Immature natural killer cell (primary cell): ENCODE measurements at places on chromosomes 5 and 9.
A peak's percentile ranks its signal among the peaks of the same experiment; 100 is the strongest.

DNA sequence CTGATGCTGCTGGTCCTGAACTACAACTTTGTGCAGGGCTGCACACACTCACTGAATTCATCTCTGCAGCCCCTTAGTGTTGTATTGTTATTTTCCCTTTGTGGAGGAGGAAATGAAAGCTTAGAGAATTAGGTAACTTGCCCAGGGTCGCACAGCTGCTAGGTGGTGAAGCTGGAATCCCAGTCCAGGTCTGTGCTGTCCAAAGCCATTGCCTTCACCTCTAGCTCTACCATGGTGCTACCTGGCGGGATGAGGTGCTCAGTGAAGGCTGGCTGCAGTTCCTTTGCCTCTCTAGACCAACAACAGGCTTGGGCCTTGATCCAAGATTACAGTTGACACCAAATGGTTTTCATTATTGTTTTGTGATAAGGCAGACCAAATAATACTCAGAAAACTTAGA is 177.8 kb upstream of the PITX1 start:
- DNase-seq, result no peak

DNA sequence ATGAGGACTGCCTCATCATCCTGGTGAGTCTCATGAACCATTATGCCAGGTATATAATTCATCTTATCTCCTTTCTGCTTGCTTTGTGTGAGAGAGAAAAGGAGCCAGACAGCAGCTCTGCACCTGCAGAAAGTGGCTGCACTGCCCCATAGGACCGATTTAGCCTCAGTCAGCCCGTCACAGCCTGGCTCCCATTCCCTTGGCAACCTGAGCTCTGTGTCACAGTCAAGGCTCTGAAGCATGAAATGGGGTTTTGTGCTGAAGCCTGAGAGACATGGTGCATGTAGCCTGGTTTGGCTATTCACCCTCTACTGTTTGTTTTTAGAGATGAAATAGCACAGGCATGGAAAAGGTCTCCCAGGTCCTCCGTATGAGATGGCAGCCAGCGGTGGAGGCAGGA is 198.3 kb downstream of the KCTD16 start:
- no peak for DNase-seq

DNA sequence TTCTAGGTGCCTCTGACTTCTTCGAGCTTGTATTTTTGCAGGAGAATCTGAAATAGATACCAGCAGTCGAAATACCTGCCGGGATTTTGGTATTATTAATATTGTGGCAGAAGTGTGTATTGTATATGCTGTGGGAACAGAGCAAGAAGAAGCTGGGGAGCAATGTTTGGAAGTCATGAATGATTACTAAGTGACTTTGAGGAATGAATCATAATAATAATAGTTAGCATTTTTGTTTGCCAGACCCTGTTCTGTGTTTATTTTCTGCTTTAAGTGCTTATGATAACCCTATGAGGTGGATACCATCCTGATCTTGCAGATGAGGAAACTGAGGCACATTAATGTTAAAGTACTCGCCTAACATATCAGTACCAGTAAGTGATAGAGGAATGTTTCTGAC is 32.4 kb downstream of the RAB24 start:
- DNase-seq, result no peak

DNA sequence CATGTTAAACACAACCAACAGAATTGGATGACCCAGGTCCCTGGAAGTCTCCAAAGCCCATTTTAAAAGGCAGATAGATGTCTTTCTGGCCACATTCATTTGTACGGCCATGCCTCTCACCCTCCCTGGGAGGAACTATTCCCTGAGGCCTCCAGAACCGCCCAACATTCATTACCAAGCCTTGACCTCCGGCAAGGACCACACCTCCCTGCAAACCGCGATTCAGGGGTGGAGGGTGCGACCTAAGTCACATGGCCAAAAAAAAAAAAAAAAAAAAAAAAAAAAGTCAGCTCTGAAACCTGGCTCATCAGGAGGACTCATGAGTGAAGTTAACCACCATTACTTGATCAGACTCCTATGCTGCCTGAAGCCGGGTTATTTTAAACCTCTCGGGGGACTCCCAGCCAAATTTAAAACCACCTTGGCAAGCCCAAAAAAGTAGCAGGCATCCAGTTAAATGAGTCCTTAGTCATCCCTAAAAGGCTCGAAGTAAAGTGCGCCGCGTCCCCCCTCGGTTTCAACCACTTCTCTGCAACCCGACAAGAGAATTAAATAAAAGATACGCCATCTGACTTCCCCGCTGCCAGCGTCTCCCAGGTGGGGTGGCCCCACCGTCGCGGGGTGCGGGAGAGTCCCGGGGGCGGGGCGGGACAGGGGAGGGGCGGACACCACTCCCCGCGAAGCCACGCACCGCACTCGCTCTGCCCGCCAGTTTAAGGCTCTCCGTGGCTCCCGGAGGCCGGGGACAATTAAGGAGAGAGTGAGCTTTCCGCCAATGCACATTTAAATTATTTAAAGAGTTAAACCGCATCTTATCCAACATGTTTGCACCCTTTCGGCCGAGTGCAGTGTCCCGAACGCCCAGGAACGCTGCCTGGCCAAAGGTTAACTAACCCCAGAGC is 2.3 kb downstream of the KLF9 start:
- peak; percentile 61 for DNase-seq

- DNase-seq, result no peak
These were observed 1.3 kb downstream of the SLC1A1 start for GRCh38 chr9:4491626-4491975.

DNA sequence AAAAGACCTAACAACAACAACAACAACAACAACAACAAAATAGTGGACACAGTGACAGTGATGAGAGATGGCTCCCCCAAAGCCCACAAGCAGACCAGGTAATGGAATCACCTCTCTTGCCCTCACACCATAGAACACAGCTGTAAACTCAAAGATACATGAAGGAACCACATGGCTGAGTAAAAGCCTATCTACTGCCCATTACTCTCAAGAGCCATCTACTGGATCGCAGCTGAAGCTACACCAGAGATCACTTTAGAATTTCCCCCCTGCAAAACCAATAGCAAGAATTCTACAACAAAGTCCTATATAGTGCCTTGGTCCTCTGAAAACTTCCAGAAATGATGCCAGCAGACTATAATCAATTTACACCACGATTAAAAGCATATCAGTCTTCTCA is 1537.6 kb upstream of the CDH9 start:
- no peak for DNase-seq

- no peak for DNase-seq
These were observed 71.7 kb downstream of the PCSK5 start for GRCh38 chr9:75962013-75962661.

GRCh38 chr5:180411948-180412347 is 58.8 kb upstream of the GFPT2 start:
- no peak for DNase-seq

GRCh38 chr5:151580858-151581257 is 10.3 kb downstream of the FAT2 start:
- DNase-seq, result no peak

GRCh38 chr5:14590949-14591348 is 9.4 kb downstream of the OTULINL start:
- no peak for DNase-seq

DNA sequence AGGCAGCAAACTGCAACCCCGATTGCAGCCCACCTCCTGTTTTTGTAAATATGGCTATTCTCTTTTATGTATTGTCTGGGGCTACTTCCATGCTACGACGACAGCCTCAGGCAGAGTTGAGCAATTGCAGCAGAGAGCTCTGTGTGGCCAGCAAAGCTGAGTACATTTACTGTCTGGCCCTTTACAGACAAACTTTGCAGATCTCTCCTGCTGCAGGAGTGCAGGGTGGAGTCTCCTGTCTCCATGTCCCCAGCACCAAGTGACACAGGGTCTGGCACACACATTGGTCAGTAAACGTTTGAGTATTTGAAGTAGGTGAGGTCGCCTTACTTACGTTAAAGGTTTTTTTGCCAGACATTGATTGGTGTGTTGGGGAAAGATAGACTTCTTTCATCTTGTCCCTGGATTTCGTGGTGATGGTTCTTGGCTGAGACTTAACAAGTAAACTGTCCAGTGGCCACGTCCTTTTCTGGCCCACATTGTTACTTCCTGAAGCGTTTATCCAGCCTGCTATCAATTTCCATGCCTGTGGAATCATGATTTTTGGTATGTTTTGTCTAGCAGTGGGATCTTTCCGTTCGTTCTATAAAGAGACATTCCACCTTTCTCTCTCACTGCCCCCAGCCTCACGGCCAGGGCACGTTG is 27.2 kb downstream of the PRRC2B start:
- no peak for DNase-seq

GRCh38 chr9:121009650-121010049 is 40.4 kb downstream of the C5 start:
- DNase-seq, result no peak

- no peak for DNase-seq
These were observed 6.8 kb downstream of the TENT4A start for GRCh38 chr5:6719896-6720560.

DNA sequence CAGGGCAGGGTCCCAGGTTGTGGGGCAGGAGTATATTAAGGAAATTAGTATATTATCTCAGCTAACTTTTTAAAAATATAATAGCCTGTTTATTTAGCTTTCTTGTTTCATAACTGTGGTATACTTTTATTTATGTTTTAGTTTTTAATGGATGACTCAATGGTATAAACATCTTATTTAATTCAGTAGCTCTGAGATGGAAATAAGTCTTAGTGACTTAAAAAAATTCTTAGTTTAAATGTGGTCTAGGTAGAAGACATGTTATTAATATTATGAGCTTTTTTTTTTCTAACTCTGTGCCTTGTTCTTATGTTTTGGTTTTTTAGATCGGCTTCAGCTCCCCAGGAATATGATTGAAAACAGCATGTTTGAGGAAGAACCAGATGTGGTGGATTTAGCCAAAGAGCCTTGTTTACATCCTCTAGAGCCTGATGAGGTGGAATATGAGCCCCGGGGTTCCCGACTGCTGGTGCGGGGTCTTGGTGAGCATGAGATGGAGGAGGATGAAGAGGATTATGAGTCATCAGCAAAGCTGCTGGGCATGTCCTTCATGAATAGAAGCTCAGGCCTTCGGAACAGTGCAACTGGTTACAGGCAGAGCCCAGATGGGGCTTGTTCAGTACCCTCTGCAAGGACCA is 43.1 kb downstream of the LNPEP start:
- no peak for DNase-seq

DNA sequence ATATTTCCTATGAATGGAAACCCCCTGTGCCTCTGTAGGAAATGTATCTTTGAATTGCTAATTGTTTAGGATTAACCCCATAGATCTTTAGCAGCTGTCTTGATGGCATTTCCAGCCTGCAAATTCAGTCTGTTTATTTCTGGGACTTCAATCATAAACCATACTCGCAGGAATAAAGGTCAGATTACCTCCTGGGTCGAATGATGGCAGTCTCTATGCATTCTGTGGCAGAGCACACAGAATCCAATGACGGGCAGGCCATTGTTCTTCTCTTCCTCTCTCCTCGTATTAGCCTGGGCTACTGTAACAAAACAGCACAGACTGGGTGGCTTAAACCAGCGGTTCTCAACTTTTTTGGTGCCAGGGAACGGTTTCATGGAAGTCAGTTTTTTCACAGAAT is 199.9 kb downstream of the PCSK5 start:
- no peak for DNase-seq

DNA sequence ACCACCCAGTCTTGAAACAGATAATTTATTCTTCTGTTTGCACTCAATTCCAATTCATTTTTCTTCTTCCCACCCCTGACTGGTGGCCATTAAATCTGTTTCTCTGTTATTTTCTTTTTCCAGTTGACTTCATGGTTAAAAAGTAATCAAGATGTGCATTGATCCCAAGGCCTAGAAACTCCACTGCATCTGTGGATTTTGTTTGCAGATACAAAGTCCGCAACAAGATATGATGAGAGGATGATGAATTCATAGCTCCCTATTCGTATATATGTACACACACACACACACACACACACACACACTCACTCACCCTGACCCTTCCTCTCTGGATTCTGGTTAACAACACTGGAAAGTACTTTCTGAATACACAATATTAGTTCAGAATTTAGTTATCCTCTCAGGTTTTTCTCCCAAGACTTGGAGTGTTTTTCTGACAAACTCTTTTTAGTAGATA is 52.4 kb downstream of the CD180 start:
- no peak for DNase-seq

GRCh38 chr5:78895616-78896015 is 89.5 kb downstream of the ARSB start:
- DNase-seq, result no peak

- no peak for DNase-seq
These were observed 672.1 kb upstream of the CHD1 start for GRCh38 chr5:99600952-99601351.

- DNase-seq, result no peak
These were observed 629 bp downstream of the ZBTB26 start for GRCh38 chr9:122930541-122931225.

- no peak for DNase-seq
These were observed 8.1 kb downstream of the MTMR12 start for GRCh38 chr5:32304622-32305021.

- DNase-seq, result no peak
These were observed 661.7 kb downstream of the KCTD16 start for GRCh38 chr5:144832416-144832815.

GRCh38 chr5:73625944-73626811 is at the start of gene ARHGEF28:
TSS of gene ARHGEF28 (plus strand) at chr5:73626196. CDS start at chr5:73684852, 58,656 bp downstream.
- DNase-seq, result peak; percentile 66

DNA sequence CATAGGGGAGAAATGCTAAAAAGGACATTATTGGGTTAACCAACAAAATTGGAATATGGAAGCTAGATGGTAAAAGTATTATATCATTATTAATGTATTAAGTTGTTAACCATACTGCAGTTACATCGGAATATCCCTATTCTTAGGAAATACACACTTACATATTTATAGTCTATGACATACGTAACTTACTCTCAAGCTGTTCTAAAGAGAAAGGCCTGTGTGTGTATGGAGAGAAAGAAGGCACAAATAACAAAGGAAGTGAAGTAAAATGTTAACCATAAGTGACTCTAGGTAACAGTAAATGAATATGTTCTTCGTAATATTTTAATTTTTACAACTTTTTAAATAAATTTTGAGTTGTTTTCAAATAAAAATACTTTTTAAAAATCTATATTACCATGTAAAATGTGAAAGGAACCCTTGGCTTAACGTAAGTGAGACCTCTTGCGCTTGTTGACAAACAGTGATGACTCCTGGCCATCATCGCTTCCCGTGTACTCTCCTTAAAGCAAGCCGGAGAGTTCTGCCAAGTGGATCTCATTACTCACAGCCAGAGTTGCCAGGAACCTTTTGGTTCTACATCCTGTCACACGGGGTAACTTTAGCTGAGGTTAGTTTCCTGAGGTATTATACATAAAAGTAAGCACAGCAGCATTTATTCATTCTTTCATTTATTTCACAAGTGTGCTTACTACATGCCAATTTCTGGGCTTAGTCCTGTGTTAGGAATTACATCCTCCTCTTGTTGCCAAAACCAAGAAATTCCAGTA is 165.4 kb downstream of the EPB41L4A start:
- DNase-seq, result no peak

DNA sequence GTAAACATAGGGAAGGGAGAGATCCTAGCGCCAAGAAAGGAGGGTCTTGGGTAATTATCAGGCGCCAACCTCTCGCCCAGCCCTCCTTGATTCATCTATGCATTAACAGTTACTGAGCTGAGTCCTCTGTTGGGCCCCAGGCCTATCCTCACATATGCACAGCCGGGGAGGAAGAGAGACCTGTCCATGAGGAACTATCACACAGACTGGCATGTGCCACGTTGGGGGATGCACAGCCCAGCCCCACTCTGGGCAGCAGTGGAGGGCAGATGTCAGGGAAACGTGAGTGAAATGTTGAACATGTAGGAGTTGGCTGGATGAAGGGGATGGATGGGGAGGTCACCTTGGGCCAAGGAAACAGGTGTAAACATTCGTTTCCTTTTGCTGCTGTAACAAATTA is 18.8 kb upstream of the ENHO start:
- no peak for DNase-seq

- no peak for DNase-seq
These were observed 330 bp downstream of the TBC1D2 start for GRCh38 chr9:98255061-98255577.

- DNase-seq, result no peak
These were observed 107.2 kb upstream of the RAD23B start for GRCh38 chr9:107175816-107176435.
